ENCODE measurements at places on chromosomes 6 and 20. TPM values are rescaled to one million over a fixed set of nuclear protein-coding genes. Genes with fewer than 3 reads are reported as not detected.

GRCh38 chr6:153058909-153059308, 56.4 kb upstream of the MTRF1L start:
- DNase-seq, result no peak

- no peak for DNase-seq
Measured at GRCh38 chr6:30826961-30827342, 57.4 kb upstream of the DDR1 start.

DNA sequence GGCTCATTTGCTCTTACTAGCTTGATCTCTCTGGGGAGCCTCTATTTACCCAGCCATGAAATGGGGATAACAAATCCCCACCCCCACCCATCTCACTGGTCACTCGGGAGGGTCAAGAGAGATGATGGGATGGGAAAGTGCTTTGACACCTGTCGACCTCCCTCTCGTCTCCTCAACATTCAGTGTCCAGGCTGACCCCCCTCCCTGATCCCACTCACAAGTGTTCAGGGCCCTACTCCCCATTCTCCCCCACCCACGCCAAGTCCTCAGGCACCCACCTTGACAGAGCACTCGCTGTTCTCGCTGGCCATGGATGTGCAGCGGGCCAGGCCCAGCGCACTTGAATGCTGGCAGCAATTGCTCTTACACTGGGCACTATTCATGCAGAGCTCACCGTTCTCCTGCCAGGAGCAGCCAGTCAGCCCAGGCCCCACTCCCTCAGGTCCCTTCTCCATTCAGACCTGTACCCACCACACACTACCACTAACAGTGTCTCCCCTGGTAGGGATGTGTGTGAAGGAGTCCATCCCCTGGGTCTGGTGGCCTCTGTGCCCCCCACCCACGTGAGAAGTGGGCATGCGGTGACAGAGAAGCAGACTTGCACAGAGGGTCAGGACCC, 1.6 kb downstream of the CLPS start:
- no peak for DNase-seq

SLA2 gene
- not detected for total RNA-seq

- DNase-seq, result no peak
Measured at GRCh38 chr6:33272275-33273128, 627 bp downstream of the RPS18 start.

GRCh38 chr6:134230087-134230700, 87.7 kb downstream of the SGK1 start:
- DNase-seq, result no peak
